CD8-positive, alpha-beta memory T cell (primary cell): ENCODE measurements at places on chromosomes 6 and 20. TPM values are rescaled to one million over a fixed set of nuclear protein-coding genes. Genes with fewer than 3 reads are reported as not detected.
A peak's percentile ranks its signal among the peaks of the same experiment; 100 is the strongest.

The AVP gene
- total RNA-seq, result not detected

The RCAN2 gene
- 0.49 TPM for total RNA-seq

The DYNLT2 gene
- total RNA-seq, result 1.4 TPM

DNA sequence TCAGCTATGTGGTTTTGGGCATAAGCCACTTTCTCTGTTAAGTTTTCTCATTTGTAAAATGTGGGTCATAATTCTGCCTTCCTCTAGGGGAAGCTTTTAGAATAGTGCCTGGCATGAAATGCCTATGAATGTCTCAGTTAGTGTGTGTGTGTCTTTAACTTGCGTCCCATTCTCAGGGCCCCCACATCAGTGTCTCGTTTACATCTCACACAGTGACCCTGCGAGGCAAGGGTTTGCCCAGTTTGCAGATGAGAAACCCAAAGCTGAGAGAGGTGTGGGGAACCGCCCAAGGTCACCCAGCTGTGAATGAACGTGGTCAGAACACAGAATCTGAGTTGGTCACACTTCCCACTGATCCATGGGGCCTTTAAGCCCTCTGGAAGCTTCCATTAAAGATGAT, 14.1 kb downstream of the DYNLRB1 start:
- DNase-seq, result no peak

DNA sequence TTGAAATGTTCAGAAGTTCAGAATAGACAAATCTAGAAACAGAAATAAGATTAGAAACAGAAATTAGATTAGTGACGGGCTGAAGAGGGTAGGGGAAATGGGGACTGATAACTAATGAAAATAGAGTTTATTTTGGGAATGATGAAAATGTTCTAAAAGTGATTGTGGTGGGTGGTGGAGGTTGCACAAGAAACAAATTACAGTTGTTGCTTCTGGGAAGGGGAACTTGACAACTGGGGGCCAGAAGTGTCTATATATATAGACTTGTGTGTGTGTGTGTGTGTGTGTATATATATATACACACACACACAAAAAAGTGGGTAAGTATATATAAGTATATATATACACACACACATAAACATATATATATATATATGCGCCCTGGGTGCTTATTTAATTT, 86.5 kb upstream of the RREB1 start:
- DNase-seq, result no peak

- peak; percentile 78 for DNase-seq
Observed at GRCh38 chr6:89432875-89433251, at the start of gene ANKRD6. TSS of gene ANKRD6 (plus strand) at chr6:89433152. CDS start at chr6:89566977, 133,825 bp downstream.

DNA sequence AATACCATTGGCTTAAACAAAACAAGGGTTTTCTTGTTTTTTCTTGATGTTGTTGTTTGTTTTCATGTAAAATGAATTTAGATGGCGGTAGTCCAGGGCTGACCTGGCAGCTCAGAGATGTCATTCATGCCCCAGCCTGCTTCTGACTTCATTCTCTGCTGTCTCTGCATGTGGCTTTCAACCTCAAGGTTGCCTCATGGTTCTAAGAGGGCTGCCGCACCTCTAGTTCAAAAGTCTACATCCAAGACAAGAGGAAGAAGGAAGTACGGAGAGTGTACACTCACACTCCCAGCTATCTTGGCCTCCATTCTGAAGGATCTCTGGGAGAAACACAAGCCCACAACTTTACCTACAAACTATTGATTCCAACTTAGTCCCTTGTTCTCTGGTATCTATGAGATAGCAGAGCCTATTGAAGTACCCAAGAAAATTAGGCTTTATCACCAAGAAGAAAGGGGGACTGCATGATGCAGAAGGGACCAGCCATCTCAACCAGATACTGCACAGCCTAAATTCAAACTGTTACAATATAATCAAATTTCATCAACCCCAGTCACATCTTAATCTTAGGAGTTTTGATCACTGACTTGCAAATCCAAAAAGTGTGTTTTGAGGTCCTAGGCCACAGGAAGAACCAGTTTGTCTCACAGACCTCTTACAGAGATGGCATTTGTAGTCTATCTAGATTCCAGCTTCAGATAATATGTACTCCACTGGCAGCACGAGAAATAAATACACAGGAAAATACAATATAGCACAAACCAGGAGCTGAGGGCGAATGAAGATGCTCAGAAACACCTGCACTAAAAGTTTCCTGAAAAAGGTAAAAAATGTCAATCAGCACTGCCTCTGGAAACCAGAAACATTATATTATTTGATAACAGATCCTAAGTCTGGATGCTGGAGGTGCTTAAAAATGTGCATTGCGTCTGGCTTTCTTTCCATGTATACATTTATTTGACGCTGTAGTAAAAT, 866 bp upstream of the BTN3A3 start:
- DNase-seq, result no peak

DNA sequence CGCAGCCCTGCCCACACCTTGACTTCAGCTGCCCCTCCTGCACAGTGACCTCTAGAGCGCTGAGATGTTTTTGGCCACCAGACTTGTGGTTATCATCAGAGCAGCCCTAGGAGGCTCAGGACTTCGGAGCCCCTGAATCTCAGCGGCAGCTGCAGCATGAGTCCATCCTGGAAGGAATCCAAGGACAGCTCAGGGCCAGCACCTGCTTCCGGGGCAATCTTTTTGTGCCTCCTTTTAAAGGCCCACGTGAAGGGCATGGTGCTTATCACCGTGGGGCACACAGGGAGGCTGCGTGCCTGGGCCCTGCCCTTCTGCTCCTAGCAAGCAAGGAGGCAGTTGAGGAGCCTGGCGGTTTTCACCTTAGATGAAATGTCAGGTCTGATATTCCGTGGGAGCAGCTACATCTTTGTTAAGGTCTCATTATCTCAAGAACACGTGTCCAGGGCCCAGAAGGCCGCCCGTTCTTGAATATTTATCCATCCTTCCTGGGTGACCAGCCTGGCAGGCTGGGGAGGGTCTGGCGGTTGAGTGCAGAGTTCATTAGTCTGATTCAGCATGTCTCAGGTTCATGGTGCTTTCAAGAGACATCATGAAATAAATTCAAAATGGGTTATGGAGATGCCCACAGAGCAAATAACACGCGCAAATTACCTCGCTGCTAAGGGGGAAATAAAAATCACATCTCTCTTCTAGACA, 392.4 kb downstream of the TAF4 start:
- no peak for DNase-seq

DNA sequence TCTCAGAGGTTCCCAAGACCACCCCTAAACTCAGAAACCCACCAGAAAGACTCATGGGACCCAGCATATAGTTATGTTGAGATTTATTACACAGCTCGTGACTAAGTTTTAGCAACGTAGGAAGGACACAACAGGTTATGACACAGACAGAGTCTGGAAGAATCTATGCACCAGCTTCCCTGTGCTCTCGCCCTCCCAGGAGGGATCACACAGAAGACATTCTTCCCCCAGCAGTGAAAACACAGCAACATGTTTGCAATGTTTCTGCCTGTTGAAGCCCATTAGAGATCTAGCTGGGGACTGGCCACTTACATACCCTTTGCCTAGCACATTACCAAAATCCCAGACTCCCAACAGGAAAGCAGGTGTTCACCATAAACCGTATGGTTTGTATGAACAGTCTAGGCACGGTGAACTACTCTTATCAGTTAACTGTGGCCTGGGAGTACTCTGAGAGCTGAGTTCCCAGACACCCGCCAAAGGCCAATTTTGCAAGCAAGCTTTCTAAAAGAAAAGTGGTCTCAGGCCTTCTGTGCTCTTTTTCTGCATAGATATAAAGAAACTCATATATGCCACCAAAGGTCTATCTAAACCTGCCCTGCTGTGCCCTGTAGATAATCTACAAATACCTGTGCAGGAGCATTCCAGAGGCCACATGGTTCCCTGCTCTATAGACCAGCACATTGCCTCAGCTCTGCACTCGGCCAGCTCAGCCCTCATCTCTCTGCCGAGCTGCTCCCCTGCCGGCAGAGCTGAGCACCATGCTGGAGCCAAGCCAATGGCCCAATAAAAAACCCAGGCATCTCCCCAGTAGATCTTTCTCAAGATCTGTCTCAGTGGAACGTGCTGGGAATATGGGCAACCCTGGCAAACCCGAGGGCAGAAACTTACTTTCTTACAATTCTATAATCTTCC, 69.6 kb upstream of the SMIM28 start:
- no peak for DNase-seq

- DNase-seq, result no peak
Observed at GRCh38 chr6:150204705-150205472, 62.0 kb downstream of the PPP1R14C start.
